ENCODE measurements at places on chromosomes 5 and 9.
A peak's percentile ranks its signal among the peaks of the same experiment; 100 is the strongest.

DNA sequence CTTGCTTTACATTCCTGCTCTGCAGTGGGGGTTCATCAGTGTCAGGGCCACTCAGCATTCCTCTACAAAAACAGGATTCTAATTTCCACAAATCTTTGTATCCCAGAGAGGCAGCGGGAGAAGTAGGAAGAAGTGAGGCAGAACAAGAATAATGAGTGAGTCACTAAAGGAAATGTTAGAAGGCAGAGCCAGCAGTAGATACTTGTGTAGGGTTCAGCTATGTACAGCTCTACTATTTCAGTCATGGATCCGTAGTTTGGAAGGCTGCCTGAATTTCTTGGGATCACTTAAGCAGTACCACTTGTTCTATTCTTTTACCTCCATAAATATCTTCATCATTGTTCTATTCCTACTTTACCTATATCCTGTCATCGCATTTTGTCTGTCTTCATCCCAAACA is 246.3 kb upstream of the TLE4 start:
- DNase-seq: no peak

DNA sequence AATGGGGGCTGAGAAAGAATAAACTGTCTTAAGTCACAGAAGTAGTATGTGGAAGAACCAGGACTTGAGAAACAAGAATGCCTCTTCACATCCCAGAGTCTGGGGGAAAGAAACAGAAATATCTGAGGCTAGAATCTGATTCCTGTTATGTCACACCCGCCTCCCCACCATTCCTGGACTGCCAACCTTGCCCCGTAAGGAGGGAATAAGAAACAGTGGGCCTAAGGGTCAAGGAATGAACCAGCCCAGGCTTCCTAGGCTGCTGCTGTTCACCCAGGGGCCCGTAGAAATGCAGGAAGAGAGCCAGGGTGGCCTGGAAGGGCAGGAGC is 4.3 kb downstream of the PCDH1 start:
- DNase-seq: no peak

DNA sequence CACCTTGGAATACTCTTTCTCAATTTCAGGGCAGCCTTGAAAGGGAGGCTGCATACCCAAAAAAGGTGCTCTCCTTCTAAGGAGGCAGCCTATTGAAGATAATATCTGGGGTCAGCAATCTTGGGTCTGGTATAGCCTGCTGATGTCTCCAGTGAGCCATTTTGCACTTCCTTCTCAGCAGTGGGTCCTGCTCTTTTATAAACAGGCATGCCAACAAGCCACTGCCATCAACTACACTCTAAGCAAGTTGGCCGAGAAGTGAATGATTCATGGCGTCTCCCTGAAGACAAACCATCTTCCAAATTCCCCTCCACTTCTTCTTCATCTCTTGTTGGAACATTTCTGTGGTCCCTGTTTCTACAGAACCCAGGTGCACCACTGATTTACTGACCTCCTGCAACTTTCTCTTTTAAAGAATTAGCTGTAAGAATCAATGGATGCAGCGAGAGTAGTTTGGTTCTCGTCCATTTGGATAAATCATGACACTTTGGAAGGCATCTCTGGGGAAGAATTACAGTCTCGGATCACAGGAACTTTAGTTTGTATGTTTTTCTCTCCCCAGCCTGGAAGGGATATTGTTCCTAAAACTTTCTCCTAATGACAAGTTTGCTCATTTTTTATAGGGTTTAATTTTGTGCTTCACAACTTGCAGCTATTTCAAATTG is 108.3 kb downstream of the INSYN2B start:
- no peak for DNase-seq

DNA sequence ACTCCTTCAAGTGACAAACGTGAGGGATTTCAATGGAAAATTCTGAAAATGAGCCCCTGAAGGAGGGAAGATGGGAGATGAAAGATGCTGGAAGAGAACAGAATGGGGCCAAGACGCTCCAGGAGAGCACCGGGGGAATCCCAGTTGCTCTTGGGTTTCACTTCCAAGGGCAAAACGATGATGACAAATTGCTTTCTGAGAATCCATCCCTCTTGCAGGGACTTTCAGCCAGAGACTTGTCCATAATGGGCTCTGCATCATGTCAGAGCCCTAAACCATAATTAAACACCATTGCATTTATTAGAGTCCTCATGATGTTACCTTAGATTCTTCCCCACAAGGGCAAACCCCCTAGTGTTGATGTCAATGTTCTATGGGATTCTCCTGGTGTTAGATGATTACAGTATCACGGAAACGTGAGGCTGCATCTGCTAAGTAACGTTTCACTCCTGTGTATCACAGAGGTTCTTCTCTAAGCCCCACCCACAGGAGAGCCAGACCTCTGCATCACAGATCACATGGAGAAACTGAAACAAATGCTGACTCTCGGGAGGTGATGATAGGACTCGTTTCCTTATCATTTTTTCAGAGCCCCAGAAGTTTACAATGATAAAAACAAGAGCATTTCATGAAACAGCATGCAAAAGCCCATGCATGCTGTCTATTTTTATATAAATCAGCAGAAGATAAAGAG is 114.4 kb downstream of the TENT4A start:
- DNase-seq: no peak

DNA sequence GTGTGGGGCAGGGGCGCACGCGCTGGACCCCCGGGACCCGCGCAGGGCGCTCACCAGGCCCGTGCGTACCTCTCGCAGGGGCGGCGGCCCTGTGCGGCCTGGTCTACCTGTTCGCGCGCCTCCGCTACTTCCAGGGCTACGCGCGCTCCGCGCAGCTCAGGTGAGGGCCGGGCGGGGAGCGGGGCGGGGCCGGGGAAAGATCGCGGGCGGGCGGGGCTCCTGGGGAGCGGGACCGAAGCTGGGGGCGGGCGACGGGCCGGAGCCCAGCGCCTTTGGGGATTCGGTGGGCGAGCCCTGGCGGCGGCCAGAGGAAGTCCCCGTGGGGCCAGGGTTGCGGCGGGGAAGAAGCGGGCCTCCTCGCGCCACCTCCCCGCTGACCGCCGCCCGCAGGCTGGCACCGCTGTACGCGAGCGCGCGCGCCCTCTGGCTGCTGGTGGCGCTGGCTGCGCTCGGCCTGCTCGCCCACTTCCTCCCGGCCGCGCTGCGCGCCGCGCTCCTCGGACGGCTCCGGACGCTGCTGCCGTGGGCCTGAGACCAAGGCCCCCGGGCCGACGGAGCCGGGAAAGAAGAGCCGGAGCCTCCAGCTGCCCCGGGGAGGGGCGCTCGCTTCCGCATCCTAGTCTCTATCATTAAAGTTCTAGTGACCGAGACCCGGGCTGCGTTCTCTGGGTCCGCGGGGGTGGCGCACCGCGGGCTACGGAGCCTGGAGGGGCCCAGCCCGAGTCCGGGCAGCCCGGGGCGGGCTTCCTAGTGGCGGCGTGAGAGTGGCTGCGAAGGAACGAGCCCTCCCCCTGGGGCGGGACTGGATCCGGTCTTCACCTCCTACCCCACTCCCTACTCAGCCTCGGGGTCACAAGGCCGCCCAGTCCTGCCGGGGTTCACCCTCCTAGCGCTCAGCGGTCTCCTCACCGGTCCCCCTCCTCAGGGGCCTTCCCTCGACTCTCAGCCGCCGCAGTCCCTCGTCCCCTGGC is 2.4 kb downstream of the LTC4S start:
- DNase-seq: peak; percentile 64

GRCh38 chr9:134738869-134739659 is 97.5 kb downstream of the COL5A1 start:
- DNase-seq: peak; percentile 27

- no peak for DNase-seq
Observed at GRCh38 chr5:167284222-167284890, 1007.1 kb upstream of the WWC1 start.

GRCh38 chr9:88826181-88826580 is 165.1 kb upstream of the S1PR3 start:
- no peak for DNase-seq

- DNase-seq: peak; percentile 65
Observed at GRCh38 chr5:52725808-52726207, 61.9 kb upstream of the ITGA1 start.

GRCh38 chr5:110817459-110817858 is 78.7 kb downstream of the SLC25A46 start:
- no peak for DNase-seq

- DNase-seq: no peak
Observed at GRCh38 chr5:109911731-109912130, 222.0 kb downstream of the MAN2A1 start.

- DNase-seq: no peak
Observed at GRCh38 chr5:159878988-159879471, 37.3 kb upstream of the ADRA1B start.

DNA sequence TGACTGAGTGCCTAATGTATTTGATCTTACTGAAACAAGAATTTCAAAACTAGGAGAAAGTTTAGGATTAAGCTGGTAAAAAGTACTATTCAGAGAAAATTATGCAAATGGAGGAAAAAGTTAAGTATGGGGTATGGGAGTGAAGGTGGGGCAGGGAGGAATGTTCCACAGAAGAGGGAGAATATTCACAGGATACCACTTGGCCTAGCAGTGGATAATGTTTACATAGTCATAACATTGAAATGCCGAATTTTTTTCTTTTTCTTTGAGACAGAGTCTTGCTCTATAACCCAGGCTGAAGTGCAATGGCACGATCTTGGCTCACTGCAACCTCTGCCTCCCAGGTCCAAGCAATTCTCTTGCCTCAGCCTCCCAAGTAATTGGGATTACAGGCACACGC is 61.2 kb upstream of the LMNB1 start:
- no peak for DNase-seq

- DNase-seq: peak; percentile 17
Observed at GRCh38 chr9:20065796-20066700, 277.2 kb upstream of the SLC24A2 start.

- no peak for DNase-seq
Observed at GRCh38 chr5:103490030-103490739, 72.4 kb downstream of the NUDT12 start.

DNA sequence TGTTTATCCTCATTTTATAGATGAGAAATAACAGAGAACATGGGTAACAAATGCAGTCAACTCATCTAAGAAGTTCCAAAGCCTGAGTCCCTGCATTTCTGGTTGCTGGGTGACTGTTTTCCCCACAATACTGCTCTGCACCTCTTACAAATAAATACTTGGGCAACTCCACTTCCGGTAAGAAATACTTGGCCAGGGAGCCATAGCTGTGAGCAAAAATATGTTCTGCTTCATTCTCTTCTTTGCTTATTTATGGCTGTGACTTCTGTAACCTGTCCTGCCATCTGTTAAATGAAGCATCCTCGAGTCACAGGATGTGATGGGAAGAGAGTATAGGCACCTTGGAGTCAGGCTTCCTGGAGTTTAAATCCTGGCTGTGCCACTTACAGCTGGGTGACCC is 49.9 kb downstream of the GDNF start:
- no peak for DNase-seq

DNA sequence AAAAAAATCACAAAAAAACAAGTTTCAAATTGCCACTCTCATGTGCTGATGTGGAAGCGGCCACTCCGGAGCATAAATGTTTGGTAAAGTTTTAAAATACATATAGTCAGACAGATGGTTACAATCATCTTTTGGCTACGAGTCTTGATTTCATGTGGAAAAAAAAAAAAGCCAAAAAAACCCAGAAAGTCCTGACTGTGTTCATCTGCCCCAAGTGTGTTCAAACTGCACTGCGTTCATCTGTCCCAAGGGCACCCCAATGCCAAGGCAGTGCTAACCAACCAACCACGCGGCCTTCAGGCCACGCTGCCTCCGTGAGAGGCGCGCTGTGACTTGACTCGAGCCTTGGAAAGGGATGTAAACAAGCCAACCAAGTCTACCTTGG is 127.1 kb downstream of the MYO10 start:
- DNase-seq: no peak

GRCh38 chr5:128536254-128537220 is 1.5 kb downstream of the FBN2 start:
- DNase-seq: no peak

- DNase-seq: no peak
Observed at GRCh38 chr9:79812507-79813257, 240.9 kb downstream of the TLE4 start.

GRCh38 chr9:81601639-81602623 is 87.4 kb downstream of the TLE1 start:
- no peak for DNase-seq

DNA sequence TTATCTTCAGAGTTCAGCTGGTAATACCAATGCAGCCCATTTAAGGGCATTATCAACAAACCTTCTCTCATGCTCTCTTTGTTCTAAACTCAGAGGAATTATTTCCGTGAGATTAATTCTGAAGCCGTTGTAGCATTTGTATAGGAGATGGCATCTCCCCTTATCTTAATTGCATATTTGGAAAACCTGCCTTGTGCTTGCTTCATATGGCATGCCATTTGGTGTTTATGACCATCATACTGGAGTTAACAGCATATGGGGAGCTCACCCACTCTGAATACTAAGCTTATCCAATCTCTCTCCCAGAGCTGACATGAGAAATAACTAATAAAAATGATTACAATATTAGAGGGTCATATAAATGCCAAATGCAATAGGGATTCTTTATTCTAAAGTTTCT is 243.2 kb downstream of the BRINP1 start:
- DNase-seq: no peak

GRCh38 chr5:141867139-141867538 is 11.1 kb downstream of the PCDH1 start:
- DNase-seq: no peak

GRCh38 chr5:59744531-59744992 is 149.0 kb downstream of the PDE4D start:
- no peak for DNase-seq

- DNase-seq: no peak
Observed at GRCh38 chr5:87008751-87009560, 258.7 kb upstream of the RASA1 start.

GRCh38 chr5:16616536-16617273 is at the start of gene RETREG1:
RETREG1 (minus strand) TSS chr5:16616997; CDS start chr5:16616971, 26 bp downstream.
- peak; percentile 72 for DNase-seq

Data from NCI-H1105 treated with DMSO at 0.1 percent for 48 hours (cell line).